ENCODE measurements at places on chromosomes 6 and 20. TPM values are rescaled to one million over a fixed set of nuclear protein-coding genes. Genes with fewer than 3 reads are reported as not detected.

- no peak for ATAC-seq
- H3K36me3 ChIP-seq = no peaks in the 10 kb centered on the region
- H3K27me3 ChIP-seq = peaks cover 8% of the 10 kb centered on the region
These were observed 79.2 kb upstream of the MAP3K4 start for GRCh38 chr6:160912411-160912810.

REM1 gene
- total RNA-seq = not detected

PI16 gene
- total RNA-seq = 1.8 TPM

DNA sequence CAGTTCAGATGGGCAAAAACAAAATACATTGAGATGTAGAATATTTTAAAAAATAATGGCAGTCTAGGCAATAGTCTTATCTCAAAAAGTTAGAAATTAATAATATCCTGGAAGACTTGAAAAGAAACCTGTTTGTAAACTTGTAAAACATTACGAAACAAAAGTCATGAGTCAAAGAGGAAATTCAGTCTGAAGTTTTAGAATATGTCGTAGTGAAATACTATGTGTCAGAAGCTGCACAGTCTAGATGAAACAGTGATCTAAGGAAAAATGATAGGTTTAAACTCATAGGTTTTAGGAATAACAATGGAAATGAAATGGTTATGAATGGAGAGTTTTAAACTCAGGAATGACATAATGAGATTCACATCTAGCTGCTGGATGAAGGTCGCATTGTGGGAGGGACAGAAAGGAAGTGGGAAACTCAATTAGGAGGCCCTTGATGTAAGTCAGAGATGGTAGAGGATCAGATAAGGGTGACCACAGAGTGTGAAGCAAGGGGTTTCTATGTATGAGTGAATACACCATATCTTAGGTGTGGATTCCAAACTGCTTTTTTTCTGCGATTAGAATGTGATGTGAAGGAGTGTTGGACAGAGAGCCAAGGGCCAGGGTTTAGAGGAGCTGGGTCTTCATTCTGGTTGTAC lies 2.8 kb downstream of the SNRPB2 start:
- peaks cover 76% of the 10 kb centered on the region for H3K36me3 ChIP-seq
- H3K4me1 ChIP-seq = peaks cover 41% of the 10 kb centered on the region
- peak overlapping the region; percentile 99 for H3K4me3 ChIP-seq
- peak overlapping the region; percentile 75 for H3K27ac ChIP-seq
- peaks cover 5% of the 10 kb centered on the region for H3K27me3 ChIP-seq
- peak; percentile 64 for ATAC-seq

SIRPG gene
- total RNA-seq = 62.9 TPM

DNA sequence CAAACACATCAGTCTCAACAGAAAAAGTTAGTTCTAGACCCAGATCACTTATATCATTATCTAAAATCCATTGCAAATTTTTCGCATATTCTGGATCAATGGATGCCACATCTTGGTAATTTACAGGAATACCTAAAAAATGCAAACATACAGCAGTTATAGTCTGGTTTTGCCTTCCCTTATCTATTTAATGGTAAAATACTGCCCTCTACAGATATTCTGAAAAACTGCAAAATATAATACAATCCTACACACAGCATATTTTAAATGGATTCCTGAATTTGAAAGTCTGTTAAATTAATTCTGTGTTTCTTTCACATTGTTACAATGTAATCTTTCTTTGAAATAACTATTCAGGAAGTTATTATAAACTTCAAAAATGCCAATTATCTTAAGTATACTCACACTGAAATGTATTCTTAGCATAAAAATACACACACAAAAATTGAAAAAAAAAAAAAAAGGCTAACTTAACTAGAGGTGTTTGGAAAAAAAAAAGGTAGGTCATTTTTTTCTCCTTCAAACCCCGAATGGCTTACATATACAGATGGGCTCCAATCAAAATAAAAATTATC lies 88.4 kb downstream of the HACE1 start:
- H3K4me3 ChIP-seq = no peak overlapping the region
- peaks cover 20% of the 10 kb centered on the region for H3K36me3 ChIP-seq
- no peaks in the 10 kb centered on the region for H3K27me3 ChIP-seq
- H3K27ac ChIP-seq = no peak overlapping the region

GRCh38 chr6:32609731-32610640 lies 20.3 kb upstream of the HLA-DRB1 start:
- H3K36me3 ChIP-seq = no peaks in the 10 kb centered on the region
- H3K4me1 ChIP-seq = no peaks in the 10 kb centered on the region
- no peak overlapping the region for H3K4me3 ChIP-seq
- peak; percentile 97 for ATAC-seq
- no peaks in the 10 kb centered on the region for H3K27me3 ChIP-seq
- H3K27ac ChIP-seq = no peak overlapping the region

- no peaks in the 10 kb centered on the region for H3K36me3 ChIP-seq
- no peaks in the 10 kb centered on the region for H3K4me1 ChIP-seq
- H3K4me3 ChIP-seq = no peak overlapping the region
- H3K27ac ChIP-seq = no peak overlapping the region
- ATAC-seq = no peak
- peaks cover 18% of the 10 kb centered on the region for H3K27me3 ChIP-seq
These were observed 120.9 kb downstream of the COL12A1 start for GRCh38 chr6:75084872-75085381.

SYNDIG1 gene
- total RNA-seq = not detected

TNXB gene
- 26.8 TPM for total RNA-seq

GRCh38 chr20:16662467-16662866 lies 67.4 kb upstream of the SNRPB2 start:
- no peaks in the 10 kb centered on the region for H3K36me3 ChIP-seq
- H3K4me1 ChIP-seq = no peaks in the 10 kb centered on the region

GRCh38 chr6:41049521-41049920 lies 3.5 kb upstream of the APOBEC2 start:
- H3K27me3 ChIP-seq = no peaks in the 10 kb centered on the region
- peaks cover 13% of the 10 kb centered on the region for H3K4me1 ChIP-seq
- no peak overlapping the region for H3K27ac ChIP-seq
- H3K36me3 ChIP-seq = peaks cover 10% of the 10 kb centered on the region
- ATAC-seq = no peak

GRCh38 chr20:24872291-24873024 lies 76.6 kb upstream of the CST7 start:
- no peak for ATAC-seq
- H3K4me3 ChIP-seq = no peak overlapping the region
- no peaks in the 10 kb centered on the region for H3K4me1 ChIP-seq
- H3K27me3 ChIP-seq = peaks cover 6% of the 10 kb centered on the region
- no peak overlapping the region for H3K27ac ChIP-seq

DNA sequence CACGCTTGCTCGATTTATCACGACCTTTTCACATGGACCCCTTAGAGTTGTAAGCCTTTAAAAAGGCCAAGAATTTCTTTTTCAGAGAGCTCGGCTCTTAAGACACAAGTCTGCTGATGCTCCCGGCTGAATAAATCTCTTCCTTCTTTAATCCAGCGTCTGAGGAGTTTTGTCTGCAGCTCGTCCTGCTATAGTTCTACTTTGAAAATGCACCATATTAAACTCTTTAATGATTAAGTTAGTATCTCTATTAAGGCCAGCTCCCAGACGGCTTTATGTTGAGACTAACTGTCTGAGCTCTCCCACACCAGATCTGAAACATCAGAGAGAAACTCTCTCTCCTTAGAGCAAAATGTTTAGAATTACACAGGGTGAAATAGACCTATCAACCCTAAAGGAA lies 18.0 kb upstream of the GSTA3 start:
- no peak for ATAC-seq
- no peak overlapping the region for H3K4me3 ChIP-seq
- H3K36me3 ChIP-seq = no peaks in the 10 kb centered on the region
- H3K27me3 ChIP-seq = peaks cover 15% of the 10 kb centered on the region
- no peak overlapping the region for H3K27ac ChIP-seq
- H3K4me1 ChIP-seq = no peaks in the 10 kb centered on the region

VSX1 gene
- not detected for total RNA-seq

DNA sequence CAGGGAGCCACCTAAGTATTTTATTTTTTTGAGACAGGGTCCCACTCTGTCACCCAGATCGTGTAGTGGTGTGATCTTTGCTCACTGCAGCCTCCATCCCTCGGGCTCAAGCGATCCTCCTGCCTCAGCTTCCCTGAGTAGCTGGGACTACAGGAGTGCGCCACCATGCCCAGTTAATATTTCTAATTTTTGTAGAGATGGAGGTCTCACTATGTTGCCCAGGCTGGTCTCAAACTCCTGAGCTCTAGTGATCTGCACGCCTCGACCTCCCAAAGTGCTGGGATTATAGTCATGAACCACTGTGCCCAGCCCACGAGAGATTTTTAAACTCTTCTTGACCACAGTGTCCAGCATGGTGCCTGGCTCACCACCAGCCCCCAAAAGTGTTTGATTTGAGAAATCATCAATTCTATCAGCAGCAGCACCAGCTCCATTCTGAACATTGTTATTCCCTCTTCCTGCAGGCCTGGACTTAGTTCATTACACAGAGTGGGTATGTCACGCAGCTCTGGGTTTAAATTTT lies 2.3 kb upstream of the TGM2 start:
- H3K27me3 ChIP-seq = peaks cover 24% of the 10 kb centered on the region
- H3K4me1 ChIP-seq = peaks cover 6% of the 10 kb centered on the region
- H3K36me3 ChIP-seq = no peaks in the 10 kb centered on the region

- H3K4me1 ChIP-seq = peaks cover 39% of the 10 kb centered on the region
- ATAC-seq = peak; percentile 16
- H3K36me3 ChIP-seq = no peaks in the 10 kb centered on the region
- no peaks in the 10 kb centered on the region for H3K27me3 ChIP-seq
- H3K27ac ChIP-seq = peak overlapping the region; percentile 42
These were observed 44.2 kb upstream of the TAB2 start for GRCh38 chr6:149273318-149273717.

ECI2 gene
- 41.6 TPM for total RNA-seq

DNA sequence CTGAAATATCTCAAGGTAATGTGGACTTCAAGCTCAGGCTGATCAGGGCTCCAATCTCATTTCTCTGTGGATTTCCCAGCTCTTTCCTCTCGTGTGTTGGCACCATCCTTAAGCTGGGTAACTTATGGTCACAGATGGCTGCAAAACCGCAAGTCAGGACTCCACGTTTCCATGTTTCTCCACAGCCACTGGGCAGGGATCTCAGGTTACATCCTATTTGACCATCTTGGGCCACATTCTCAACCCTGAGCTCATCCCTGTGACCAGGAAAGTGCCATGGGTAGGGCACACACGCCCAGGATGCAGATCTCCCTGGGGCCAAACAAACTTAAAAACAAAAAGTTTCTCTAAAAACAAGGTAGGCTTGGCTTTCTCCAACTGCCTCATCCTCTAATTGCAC lies 15.4 kb downstream of the RPS6KA2 start:
- H3K4me1 ChIP-seq = no peaks in the 10 kb centered on the region
- H3K27me3 ChIP-seq = no peaks in the 10 kb centered on the region
- no peak for ATAC-seq
